ENCODE measurements at places on chromosomes 5 and 9. TPM values are rescaled to one million over a fixed set of nuclear protein-coding genes. Genes with fewer than 3 reads are reported as not detected.

DNA sequence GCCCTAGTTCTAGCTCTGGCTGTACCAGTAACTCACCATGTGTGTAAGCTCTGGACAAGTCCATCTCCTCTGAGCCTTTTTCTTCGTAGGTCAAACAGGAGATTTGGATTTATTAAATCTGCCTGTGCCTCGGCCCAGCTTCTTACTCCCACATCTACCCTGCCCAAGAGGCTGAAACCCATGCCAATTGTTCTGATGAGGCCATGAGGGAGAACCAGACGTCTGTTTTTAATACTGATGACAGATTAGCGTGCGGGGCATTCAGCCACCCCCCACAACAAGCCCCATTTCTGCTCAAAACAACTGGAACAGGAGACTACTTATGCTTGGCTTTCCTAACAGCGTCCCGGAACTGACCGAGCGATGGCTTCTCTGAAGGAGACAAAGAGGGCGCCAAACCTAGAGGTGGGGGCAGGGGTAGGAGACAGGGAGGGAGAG is 81.2 kb upstream of the TRIM32 start:
- no peak for DNase-seq

CRAT gene
- 65.7 TPM for total RNA-seq

ZDHHC11 gene
- total RNA-seq = 11.0 TPM

FEM1C gene
- total RNA-seq = 25.2 TPM

- no peak for DNase-seq
These were observed 66.5 kb upstream of the STC2 start for GRCh38 chr5:173394701-173395100.

GRCh38 chr5:58407042-58407719 is 52.7 kb downstream of the PLK2 start:
- DNase-seq = no peak

GRCh38 chr5:97355775-97356174 is 172.7 kb upstream of the RIOK2 start:
- no peak for DNase-seq

DNA sequence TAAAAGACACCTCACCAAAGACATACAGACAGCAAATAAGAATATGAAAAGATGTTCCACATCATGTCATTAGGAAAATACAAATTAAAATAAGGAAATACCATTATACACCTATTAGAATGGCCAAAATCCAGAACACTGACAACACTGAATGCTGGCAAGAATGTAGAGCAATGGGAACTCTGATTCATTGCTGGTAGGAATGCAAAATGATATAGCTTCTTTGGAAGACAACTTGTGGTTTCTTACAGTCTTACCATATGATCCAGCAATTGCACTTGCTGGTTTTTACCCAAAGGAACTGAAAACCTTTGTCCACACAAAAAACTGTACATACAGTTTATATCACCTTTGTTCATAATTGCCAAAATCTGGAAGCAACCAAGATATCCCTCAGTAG is 6.5 kb downstream of the TMEM161B start:
- DNase-seq = no peak

C9orf50 gene
- not detected for total RNA-seq

- DNase-seq = no peak
These were observed 523.5 kb upstream of the CLINT1 start for GRCh38 chr5:158382473-158382872.

SLC12A2 gene
- 14.0 TPM for total RNA-seq

DNA sequence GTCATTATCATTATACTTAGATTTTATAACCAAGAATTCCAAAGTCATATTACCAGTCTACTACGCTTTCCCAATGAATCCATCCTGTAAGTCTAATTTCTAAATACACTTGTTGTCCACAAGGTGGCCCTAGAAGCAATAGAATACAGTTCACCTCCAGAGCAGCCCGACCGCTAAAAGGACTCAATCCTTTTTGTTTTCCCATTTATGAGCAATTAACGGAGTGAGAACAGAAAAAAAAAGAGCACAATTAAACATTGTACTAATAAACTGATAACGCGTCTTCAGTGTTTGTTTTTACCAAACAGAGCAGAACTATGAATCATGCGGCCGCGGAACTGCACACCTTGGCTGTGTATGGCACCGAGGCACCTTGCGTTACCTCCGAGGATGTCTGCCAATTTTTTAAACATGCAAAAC is 160.7 kb upstream of the DAPK1 start:
- no peak for DNase-seq

DNA sequence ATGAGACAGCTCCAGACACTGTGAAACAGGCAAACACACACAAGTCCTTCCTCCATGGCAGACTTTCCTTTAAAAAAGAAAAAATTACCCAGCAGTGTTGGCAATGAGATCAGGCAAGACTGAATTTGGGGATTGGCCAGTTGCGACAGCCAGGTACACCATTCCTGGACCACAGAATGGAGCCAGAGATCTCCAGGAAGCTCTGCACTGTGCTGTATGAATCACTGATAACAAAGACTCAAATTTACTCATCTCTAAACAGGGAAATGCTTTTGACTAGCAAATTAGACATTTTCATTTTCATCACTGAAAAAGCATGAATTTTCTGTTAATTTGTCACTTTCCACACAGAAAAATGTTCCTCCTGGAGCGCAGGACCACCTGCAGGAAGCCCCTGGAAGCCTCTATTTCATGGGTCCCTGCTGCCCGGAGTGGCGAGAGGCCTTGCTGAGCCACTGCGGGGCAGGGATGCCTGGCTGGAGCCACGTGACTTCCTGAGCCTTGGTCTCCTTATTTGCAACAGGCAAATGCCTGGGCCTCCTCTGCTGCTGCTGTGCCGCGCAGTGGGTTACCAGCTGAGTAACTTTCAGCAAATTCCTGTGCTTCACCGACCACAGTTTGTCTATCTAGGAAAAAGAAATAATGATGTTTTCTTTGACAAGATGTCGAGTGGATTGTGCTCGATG is 185.9 kb upstream of the ZNF618 start:
- no peak for DNase-seq

TMEFF1 gene
- 0.42 TPM for total RNA-seq

- no peak for DNase-seq
These were observed 395 bp downstream of the TLN1 start for GRCh38 chr9:35731415-35732184.
